Fibroblast of lung (primary cell): ENCODE measurements at places on chromosomes 7 and 10. TPM values are rescaled to one million over a fixed set of nuclear protein-coding genes. Genes with fewer than 3 reads are reported as not detected.
A peak's percentile ranks its signal among the peaks of the same experiment; 100 is the strongest.

SPDYE6 gene
- total RNA-seq = not detected in 2 replicates

ACSL5 gene
- total RNA-seq = 1.7 and 4.6 TPM in 2 replicates

- H3K4me3 ChIP-seq = no peak overlapping the region
- no peaks in the 10 kb centered on the region for H3K4me1 ChIP-seq
- no peak overlapping the region for H3K27ac ChIP-seq
- no peaks in the 10 kb centered on the region for H3K36me3 ChIP-seq
- peak; percentile 1 for DNase-seq
These were observed 338.0 kb upstream of the MKI67 start for GRCh38 chr10:128463991-128464760.

GRCh38 chr7:4738711-4739527 lies 36.5 kb upstream of the AP5Z1 start:
- peak overlapping the region; percentile 92 for H3K27ac ChIP-seq
- H3K27me3 ChIP-seq = no peaks in the 10 kb centered on the region
- H3K36me3 ChIP-seq = peaks cover 13% of the 10 kb centered on the region
- peaks cover 11% of the 10 kb centered on the region for H3K4me1 ChIP-seq
- peak overlapping the region; percentile 15 for H3K4me3 ChIP-seq

DNA sequence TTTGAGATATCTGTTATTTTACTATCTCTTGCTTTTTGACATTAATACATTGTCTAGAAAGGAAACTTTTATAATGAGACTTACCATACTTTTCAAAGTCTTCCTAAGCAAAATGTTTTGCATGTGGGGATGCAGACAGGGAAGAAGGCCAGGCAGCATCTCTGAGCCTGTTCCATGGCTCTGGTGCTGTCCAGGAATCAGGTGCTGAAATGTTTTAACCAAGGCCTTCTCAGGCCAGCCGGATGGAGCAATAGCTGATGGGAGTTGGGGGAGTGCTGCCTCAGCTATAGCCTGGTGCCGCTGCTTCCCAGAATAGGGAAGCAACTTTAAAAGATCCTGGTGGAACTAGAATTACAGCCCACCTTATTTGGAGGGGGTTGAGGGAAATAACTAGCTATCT lies 38.5 kb downstream of the CRTAC1 start:
- no peaks in the 10 kb centered on the region for H3K4me1 ChIP-seq
- H3K27ac ChIP-seq = no peak overlapping the region
- peak; percentile 15 for DNase-seq
- no peaks in the 10 kb centered on the region for H3K27me3 ChIP-seq
